ENCODE measurements at places on chromosomes 1 and 21. TPM values are rescaled to one million over a fixed set of nuclear protein-coding genes. Genes with fewer than 3 reads are reported as not detected.

DNA sequence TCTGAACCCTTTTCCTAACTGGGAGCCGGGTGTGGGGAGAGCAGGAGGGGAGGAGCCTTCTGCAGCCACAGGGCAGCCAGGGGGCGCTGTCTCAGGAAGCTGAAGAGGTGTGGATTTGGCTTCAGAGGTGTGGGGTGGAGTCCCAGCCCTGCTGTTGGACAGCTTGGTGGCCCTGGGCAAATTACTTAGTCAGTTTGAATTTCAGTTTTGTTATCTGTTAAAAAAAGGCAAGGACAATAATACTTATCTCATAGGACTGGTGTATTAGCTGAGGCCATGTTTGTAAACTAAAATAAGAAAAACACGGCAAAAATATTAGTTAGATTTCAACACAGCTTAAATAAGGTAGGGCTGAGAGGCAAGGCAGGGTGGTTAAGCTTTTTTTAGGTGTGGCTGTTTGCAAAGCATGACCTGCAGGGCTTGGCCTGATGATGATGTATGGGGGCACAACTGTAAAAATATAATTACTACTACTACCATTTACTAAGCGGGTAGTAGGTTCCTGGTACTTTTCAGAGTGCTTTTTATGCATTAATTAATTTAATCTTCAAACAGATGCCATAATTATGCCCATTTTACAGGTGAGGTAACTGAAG, 111.8 kb downstream of the PLXNA2 start:
- no peak for DNase-seq

DNA sequence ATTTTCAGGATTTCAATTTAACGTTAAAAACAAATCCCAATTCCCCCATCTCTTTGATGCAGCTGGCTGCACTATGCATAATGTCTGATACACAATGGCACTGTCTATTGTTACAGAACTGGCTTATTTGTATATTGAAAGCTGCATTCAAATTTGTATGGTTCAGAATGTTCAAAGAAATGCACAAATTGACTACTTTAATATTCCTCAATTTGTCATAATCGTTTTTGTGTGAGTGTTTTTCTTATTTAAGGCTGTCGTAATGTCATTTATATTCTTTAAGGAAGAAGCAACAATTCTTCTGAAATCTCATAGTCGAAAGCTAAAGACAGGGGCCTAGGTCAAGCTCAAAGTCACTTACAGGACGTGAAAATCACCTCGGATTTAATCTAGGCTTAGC, 341.4 kb upstream of the ZRANB2 start:
- DNase-seq = no peak

- DNase-seq = no peak
Measured at GRCh38 chr21:14766241-14766640, 220.1 kb upstream of the SAMSN1 start.

DNA sequence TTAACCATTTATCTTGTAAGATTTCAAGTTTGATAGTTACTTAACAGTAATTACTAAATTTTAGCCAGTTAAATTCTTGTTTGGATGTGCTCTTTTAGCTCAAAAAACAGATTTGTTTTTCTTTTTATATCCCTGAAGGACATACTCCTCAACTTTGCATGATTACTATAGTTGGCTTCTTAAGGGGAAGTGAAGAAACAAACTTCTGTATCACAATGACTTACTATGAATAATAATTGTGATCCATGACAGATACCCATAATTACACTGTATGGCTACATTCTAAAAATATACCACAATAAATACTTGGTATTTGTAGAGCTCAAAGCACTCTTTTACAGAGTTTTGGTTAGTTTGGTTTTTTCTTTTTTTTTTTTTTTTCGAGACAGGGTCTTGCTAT, 55.8 kb downstream of the IARS2 start:
- no peak for DNase-seq

- DNase-seq = no peak
Measured at GRCh38 chr1:84691122-84691783, 992 bp upstream of the SSX2IP start.

Gene S100A8
- 3.9 TPM for total RNA-seq

Gene CR1
- 0.31 TPM for total RNA-seq

- DNase-seq = no peak
Measured at GRCh38 chr1:246639732-246640131, 73.5 kb downstream of the CNST start.

Gene CD1D
- total RNA-seq = 1.6 TPM

DNA sequence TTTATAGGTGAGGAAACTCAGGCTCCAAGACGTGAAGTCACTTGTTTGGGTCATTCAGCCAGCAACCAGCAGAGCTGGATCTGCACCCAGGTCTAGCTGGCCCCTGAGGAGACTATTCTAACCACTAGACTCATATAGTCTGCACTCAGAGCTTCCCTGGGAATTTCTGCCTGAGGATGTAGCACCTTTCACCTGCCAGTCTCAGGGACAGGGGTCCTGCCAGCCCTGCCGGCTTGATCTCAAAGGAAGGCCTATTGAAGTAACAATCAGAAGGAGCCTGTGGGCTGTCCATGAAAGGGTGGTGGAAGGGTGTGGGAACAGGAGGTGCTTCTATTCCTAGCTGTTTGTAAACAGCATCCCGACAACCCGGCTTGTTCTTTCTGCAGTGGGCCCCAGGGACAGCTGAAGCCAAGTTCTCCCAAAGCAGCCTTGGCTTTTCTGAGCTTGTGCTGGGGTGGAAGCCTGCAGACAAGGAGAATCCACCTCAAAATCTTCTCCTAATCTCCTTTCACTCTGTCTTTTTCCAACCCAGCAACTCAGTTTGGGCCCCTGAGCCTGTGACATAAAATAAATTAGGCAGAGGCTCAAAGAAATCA, 7.8 kb downstream of the LMOD1 start:
- DNase-seq = no peak

DNA sequence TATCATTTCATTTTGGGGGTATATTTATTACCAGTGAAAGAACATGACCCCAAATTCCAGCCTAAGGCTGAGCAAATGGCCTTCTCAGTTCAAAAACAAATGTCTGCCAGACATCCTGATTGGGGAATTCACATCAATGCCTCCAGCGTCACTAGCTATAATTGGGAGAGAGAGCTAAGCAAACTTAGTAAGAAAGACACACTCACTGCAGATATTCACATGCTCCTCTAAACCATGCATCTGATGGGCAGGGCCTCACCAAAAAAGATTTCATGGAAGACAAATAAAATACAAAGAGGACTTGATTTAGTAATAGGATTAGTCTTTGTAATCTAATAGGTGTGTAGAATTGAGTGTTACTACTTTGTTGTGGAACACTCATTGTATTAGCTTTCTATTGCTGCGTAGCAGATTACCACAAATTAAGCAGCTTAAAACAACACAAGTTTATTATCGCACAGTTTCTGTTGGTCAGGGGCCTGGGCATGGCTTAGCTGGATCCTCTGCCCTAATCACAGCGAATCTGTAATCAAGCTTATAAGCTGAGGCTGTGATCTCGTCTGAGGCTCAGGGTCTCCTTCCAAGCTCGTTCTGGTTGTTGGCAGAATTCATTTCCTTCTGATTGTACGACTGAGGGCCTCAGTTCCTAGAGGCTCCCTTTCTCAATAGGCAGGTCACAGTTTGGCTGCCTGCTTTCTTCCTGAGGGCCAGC, 243.0 kb downstream of the PBX1 start:
- no peak for DNase-seq
